ENCODE measurements at places on chromosomes 7 and 10.

DNA sequence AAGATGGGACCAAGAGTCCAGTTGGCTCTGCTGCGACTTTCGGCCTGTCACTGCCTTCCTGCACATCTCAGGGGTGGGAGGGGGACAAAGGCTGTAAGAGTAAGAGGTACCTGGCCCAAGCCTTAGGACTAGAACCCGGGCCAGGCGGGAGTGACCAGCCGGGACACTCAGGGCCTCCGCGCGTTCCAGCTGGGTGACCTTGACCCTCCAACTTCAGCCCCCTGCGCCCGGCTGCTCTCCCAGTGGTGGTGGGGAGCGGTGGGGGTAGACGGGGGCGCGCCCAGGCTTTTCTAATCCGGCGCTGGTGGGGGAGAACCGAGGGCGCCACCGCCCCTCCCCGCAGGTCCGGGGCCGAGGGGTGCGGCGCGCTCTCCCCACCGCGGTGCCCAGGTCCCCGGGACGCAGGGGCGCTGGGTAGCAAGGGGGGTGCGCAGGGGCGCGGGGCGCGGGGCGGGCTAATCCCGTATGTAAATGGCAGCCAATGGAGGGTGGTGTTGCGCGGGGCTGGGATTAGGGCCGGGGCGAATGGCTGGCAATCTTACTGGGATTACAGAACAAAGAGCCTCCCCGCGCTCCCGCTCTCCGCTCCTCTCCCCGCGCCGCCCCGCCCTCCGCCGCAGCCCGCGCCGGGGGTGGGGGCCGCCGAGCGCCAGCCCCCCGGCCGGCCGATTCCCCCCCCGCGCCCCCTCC lies at the start of gene GTF2IRD1:
TSS of gene GTF2IRD1 (plus strand) at position 585 of the 690 bp plus-strand sequence. CDS start 54,175 bp downstream, outside the sequence.
- DNase-seq: no peak

GRCh38 chr7:1123715-1124114 lies 35.8 kb downstream of the GPER1 start:
- no peak for DNase-seq

GRCh38 chr10:71278691-71279588 lies 40.1 kb upstream of the SLC29A3 start:
- DNase-seq: no peak

DNA sequence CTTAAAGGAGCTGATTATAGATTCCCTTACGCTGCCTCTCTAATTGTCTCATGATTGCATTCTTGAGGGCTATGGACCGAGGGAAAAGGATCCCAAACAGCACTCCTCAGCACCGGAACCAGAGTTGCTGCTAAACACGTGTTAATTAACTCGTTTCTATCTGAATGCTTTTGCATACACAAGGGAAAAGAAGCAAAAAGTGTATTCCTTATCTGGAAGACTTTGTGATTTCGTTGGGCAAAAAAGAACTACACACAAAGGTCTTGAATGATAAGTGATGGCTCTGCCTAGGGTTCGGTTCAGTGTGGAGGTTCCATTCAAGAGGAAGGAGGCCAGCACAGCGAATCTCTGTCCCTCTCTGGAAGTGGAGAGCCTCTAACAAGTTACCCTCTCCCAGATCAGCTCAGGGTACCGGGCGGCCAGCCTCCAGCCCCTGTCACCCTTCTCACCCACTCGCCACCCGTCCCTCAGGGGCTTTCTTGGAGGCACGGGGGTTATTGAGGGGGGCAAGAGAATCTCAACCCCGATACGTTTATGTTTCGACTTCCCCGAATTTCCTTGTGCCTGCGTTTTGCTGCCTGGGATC lies 515 bp upstream of the SLC4A2 start:
- no peak for DNase-seq

- DNase-seq: no peak
Measured at GRCh38 chr10:71694039-71694501, 25.5 kb downstream of the C10orf105 start.
